HL-60 (cell line): ENCODE measurements at places on chromosomes 2 and 18.

DNA sequence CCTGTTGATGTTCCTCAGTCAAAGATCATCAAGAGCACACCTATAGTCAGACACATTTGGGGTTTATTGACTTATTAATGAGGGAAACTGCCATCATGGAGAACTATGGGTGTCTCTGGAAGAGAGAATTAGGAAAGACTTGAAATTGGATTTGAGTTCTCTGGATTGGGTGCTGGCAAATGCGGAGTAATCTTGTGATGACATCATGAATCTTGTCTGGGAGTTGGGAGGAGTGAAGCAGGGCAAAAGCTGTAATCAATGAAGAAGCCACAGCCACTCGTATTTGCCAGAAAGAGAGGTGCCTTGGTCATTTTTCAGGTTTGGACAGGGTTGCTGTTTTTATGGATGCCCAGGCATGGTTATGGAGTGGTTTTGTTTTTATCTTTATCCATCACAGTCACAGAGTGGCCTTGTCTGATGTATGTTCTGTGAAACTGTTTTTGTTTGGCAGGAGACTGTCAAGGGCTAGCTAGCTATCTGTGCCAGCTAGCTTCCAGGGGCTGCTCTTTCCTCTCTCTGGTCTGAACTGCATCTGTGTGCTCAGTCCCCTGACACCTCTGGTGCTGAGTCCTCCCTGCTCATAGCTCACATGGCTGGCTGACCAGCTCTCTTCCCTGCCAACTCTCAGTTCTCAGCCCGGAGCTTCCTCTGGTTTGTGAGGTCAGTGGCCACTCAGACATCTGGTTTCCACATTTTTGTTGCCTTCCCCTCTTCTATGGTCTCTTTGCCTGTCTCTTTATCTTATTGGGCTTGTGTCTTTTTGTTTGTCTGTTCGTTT, 193.4 kb upstream of the RMP24 start:
- no peak for DNase-seq

- no peak for DNase-seq
Observed at GRCh38 chr2:108013305-108013704, 27.0 kb downstream of the SLC5A7 start.

GRCh38 chr2:159497256-159497655, 119.1 kb downstream of the BAZ2B start:
- DNase-seq, result peak; percentile 81

GRCh38 chr18:10074110-10074509, 160.3 kb downstream of the VAPA start:
- no peak for DNase-seq

DNA sequence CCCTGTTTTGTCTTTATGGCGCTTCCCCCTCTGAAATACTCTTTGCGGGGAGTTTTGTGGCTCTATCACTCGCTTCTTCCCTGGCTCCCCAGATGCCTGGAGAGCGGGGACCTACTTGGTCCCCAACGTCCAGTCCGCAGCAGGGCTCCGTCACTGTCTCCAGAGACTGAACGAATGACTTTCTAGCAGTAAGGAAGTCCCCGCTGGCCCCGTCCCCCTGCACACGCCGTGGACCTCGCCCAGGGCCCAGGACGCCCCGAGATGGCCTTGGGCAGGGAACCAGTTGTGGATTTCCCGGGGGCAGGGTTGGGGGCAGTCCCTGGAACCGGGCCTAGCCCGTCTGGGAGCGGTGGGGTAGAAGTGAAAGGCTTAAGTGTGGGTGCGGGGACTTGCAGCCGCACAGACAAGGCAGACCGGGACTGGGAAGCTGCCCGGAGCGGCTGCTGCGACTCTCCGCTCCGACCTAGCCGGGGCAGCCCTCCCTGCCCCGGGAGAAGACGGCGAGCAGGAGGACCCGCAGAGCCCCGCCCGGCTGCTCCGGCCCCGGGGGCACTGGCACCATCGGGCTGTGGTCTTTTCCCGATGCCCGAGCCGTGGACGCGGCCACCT, 821 bp upstream of the EPHA4 start:
- DNase-seq, result no peak

- DNase-seq, result no peak
Observed at GRCh38 chr2:73244580-73244979, 10.5 kb downstream of the CCT7 start.

DNA sequence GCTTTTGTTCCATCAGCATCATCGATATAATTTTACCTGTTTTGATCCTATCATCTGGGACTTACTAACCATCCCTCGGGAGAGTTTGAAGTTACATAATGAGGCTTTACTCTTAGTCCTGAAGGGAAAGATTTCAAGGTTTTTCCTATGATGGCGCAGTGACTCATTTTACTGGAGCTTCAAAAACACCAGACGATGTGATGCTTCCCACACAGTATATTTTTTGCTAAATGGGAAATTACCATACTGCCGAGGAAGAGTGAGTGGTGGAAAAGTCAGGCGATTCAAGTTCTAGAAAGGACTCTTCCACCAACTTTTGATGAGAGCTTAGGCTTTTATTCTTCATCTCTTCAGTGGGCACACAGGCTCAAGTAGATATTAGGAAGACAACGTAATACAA, 44.6 kb upstream of the GCG start:
- DNase-seq, result no peak

DNA sequence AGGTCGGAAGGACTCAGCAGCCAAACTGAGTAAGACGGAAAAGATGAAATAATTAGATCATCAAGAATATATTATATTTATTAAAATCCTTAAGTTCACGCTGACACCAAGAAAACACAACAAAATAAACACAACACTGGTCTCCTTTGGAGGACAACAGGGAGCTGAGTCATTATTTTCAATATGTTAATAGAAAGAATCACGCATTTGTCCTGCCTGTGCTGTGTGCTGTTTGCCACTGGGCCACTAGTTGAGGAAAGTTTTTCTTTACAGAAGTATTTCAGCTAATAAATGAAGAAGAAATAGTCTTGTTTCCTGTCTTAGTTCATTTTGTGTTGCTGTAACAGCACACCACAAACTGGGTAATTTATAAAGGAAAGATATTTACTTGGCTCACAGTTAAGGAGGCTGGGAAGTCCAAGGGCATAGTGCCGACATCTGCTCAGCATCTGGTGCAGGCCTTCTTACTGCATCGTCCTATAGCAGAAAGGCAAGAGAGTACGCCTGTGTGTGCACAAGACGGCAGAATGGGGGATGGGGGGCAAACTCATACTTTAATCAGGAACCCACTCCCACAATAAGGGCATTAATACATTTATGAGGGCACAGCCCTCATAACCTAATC, 88.0 kb downstream of the TCF7L1 start:
- no peak for DNase-seq

- no peak for DNase-seq
Observed at GRCh38 chr2:64875368-64875767, 113.8 kb upstream of the SLC1A4 start.

DNA sequence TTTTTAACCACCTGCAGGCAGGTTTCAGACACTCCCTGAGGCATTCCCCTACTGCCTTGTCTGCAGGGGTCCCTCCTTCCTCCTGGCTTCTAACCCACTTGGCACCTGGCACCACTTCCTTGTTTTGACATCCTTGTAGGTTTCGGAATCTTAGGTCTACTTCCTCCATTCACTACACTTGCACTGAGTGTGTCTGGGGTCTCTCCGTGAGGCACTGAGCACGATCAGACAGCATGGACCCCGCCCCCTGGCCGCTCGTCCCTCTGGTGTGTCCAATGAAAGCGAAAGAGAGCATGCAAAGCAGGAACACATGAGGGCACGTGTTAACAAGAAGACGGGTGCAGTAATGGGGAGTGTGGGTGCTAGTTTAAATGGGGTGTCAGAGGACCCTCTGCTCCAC, 63.8 kb downstream of the HAUS1 start:
- DNase-seq, result peak; percentile 41

- no peak for DNase-seq
Observed at GRCh38 chr2:17242813-17243485, 275.3 kb downstream of the RAD51AP2 start.

DNA sequence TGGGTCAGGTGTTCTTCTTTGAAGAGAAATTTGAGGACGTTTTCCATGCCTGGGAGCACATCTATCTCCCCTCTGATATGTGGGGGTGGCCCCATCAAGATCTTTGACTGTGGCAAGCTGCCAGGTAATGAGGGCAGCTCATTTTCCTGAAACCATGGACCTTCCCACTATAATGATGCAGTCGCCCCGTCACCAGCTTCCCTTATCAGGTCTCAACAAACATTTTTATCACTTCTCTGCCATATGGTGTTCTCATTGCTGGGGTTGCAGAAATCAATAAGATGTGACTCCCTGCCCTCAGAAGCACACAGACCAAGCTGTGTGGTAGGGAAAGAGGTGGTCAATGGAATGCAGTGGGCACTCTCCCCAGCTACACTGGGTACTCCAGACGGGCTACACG, 48.4 kb upstream of the B3GNT7 start:
- no peak for DNase-seq

GRCh38 chr18:70683263-70683662, 394.4 kb downstream of the SOCS6 start:
- no peak for DNase-seq

GRCh38 chr2:186695081-186695756, 1.4 kb downstream of the FAM171B start:
- DNase-seq, result no peak

DNA sequence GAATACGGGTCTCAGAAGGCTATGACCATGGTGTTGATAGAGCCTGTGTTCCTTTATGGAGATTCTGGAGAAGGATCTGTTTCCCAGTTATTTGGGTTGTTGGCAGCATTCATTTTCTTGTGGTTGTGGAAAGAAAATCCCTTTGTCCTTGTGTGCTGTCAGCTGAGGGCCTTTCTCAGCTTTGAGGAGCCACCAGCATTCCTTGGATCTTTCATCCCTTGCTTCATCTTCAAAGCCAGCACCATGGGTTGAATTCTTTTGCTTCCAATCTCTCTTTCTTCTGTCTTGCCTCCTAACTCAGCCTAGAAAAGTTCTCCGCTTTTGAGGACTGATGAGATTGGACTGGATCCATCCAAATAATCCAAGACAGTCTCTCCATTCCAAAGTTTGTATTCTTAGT, 103.2 kb upstream of the MMADHC start:
- DNase-seq, result no peak

DNA sequence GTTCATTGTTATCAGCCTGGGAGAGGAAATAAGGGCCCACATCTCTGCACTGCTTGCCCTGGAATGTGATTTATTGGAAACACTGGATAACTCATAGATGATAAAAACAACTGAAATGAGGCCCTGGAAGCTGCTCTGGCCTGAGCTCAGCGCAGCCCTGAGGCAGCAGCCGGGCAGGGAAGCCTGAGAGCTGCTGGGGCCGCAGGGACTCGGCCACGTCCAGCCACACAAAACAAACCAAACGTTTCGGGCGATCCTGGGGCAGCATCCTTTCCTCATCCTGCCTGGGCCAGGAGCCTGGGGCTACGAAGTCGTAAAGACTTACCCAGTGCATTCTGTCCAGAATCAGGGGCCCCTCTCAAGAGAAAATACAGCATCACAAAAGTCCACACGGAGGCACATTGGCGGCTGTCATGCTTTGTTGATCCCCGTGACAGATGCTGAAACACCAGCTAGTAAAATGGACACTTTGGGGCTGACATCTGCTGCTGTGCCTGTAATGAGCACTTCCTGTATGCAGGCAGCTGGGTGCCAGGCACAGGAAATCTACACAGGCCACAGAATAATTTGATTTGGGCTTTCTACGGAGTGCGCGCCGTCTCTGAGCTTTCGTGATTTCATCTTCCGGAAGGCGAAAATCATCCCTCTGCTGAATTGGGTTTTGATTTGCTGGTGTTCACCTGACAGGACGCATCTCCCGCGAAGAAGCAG, 250.6 kb downstream of the EIPR1 start:
- no peak for DNase-seq

GRCh38 chr2:138600732-138601457, 99.3 kb downstream of the SPOPL start:
- no peak for DNase-seq

- DNase-seq, result no peak
Observed at GRCh38 chr2:61617610-61618009, 79.5 kb upstream of the XPO1 start.

DNA sequence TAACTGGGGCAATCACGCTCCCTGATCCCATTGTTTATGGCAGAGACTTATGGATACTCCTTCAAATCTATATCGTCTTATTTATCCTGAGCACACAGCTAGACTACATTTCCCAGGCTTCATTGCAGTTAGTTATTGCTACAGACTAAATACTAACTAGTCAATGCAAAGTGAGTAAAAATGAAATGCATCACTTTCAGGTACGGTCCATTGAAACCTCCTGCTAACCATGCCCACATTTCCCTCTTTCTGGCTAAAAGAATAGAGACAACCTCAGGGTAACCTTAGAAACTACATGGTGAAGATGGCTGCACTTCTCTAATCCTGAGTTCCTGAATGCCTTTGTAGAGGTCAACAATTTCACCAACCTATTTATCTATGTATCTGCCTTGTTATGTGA, 437.4 kb downstream of the EPHA4 start:
- DNase-seq, result no peak

DNA sequence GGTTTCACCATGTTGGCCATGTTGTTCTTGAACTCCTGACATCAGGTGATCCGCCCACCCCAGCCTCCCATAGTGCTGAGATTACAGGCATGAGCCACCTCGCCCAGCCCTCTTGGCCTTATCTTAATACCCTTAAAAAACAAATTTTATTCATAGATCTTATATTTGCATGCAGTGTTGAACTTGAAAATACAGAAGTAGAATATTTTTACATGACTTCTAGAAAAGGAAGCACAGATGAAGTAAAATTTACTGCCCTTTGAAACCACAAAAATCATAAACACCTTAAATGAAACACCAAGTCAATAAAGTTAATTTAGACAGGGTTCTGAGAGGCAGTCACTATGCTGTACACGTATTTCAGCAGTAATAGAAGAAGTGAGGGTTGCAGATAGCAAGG, 145.7 kb downstream of the CERS6 start:
- no peak for DNase-seq

DNA sequence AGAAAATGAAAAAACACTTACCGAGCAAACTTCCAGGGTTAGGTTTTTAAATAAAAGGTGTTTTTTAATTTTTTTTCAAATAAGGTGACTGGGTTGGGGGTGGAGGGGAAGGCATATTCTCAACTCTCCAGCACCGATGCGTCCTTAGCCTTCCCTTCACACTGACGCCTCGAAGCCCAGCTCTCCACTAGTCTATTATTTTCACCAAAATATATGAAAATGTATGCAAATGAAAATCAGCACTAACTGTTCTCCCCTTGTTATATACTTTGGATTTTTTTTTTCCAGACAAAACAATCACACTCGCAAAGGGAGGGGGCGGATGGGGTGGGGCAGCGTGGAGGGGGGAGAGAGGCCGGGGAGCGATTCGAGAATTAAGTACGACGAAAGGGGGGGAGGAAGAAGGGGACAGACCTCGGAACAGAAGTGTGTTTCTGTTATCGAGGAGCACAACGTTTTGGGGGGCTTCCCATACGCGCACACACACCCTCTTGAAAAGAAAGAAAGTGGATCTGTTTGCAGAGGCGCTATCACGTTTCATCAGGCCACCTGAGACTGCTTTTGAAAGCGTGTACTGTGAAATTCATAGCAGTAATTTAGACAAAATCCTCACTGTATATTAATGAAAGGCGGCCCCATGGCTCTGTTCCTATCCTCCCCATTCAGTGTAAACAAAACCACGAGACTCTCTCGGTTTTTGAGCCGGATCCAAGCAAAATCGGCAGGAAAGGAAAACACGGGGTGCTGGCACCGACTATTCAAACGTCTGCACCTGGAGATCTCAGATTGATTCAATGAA, 2.4 kb upstream of the POU3F3 start:
- DNase-seq, result no peak
